A549 treated with dexamethasone at 1 μM for 4 hours (cell line): ENCODE measurements at places on chromosomes 11 and 22. TPM values are rescaled to one million over a fixed set of nuclear protein-coding genes. Genes with fewer than 3 reads are reported as not detected.

The ABCC8 gene
- 6.9 to 14.7 TPM (median 10.1 TPM) in 5 replicates for total RNA-seq

The TSSK2 gene
- not detected in 5 replicates for total RNA-seq

The APLNR gene
- 0.04 TPM in 1 of 5 replicates, not detected in the others for total RNA-seq

The TRPC6 gene
- 0.49 to 0.77 TPM (median 0.52 TPM) in 5 replicates for total RNA-seq

The LIF gene
- 16.4 to 35.8 TPM (median 33.5 TPM) in 5 replicates for total RNA-seq

The CASP5 gene
- not detected in 5 replicates for total RNA-seq

The FAT3 gene
- 0.26 to 0.96 TPM (median 0.65 TPM) in 5 replicates for total RNA-seq

The FOLR2 gene
- not detected in 5 replicates for total RNA-seq

The SNU13 gene
- total RNA-seq: 116 to 185 TPM (median 153 TPM) in 5 replicates

The KIAA0930 gene
- 57.9 to 78.1 TPM (median 77.3 TPM) in 5 replicates for total RNA-seq

The NXPE2 gene
- total RNA-seq: 0.06 TPM in 1 of 5 replicates, not detected in the others

The ACO2 gene
- total RNA-seq: 41.9 to 52.9 TPM (median 51.8 TPM) in 5 replicates

The PIWIL4 gene
- 0.12 to 0.31 TPM (median 0.14 TPM) in 5 replicates for total RNA-seq

The TRIM29 gene
- total RNA-seq: 22.5 to 29.9 TPM (median 28.0 TPM) in 5 replicates

The GAB4 gene
- not detected in 5 replicates for total RNA-seq

The ZC3H12C gene
- 5.8 to 13.3 TPM (median 10.5 TPM) in 5 replicates for total RNA-seq

The STK33 gene
- total RNA-seq: 2.8 to 5.1 TPM (median 4.2 TPM) in 5 replicates

The MUC5AC gene
- total RNA-seq: 0.60 to 2.9 TPM (median 1.6 TPM) in 5 replicates

The LBHD1 gene
- 3.8 to 5.2 TPM (median 3.9 TPM) in 5 replicates for total RNA-seq

The MAP6 gene
- total RNA-seq: 1.4 to 2.3 TPM (median 1.7 TPM) in 5 replicates

The PATE2 gene
- not detected in 5 replicates for total RNA-seq

The RTN4RL2 gene
- 41.3 to 86.1 TPM (median 84.7 TPM) in 5 replicates for total RNA-seq

The OR2AG1 gene
- not detected in 5 replicates for total RNA-seq

The CDCA5 gene
- 64.4 to 77.1 TPM (median 72.9 TPM) in 5 replicates for total RNA-seq

The BTG4 gene
- total RNA-seq: 0.13 to 0.18 TPM (median 0.17 TPM) in 3 of 5 replicates, not detected in the others

The CWC15 gene
- total RNA-seq: 26.1 to 34.7 TPM (median 30.3 TPM) in 5 replicates
